ENCODE measurements at places on chromosomes 13 and 19.

GRCh38 chr13:33099860-33100259 is 83.6 kb downstream of the KL start:
- no peak for DNase-seq

DNA sequence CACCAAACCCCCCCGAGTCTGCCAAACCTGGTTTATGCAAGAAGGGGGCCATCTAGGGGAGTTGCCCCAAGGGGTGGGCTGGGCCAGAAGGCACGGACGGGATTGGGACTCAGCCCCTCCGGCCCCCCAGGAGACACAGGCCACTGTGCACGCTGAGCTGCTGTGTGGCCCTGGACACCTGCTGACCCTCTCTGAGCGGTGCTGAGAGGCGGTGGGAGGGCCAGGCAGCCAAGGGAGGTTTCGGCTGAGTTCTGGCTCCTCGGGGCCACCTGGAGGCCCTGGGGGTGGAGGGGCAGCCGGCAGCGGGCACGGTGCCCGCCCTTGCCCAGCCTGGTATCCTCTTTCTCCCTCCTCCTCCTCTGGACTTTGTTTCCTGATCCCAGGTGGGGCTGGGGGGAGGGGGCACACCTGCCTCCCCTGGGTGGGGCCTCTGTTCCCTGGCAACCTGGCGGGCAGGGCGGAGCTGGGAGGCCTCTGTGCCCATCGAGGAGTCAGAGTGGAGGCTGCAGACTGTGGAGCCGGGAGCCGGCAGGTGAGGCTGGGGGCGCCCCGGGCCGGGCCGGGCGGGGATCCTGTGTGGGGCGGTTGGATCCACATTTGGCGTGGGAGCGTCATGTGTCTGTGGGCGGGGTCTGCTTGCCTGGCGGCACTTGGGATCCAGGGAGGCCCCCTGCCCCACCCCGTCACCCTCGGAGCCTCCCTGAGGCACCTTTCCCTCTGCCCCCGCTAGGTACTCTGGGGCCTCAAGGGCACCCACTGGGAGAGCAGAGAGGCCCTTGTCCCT is at the start of gene MISP:
Gene MISP, plus strand, starts transcription at position 473 of the 784 bp plus-strand sequence. CDS start 5,835 bp downstream, outside the sequence.
- DNase-seq, result no peak

DNA sequence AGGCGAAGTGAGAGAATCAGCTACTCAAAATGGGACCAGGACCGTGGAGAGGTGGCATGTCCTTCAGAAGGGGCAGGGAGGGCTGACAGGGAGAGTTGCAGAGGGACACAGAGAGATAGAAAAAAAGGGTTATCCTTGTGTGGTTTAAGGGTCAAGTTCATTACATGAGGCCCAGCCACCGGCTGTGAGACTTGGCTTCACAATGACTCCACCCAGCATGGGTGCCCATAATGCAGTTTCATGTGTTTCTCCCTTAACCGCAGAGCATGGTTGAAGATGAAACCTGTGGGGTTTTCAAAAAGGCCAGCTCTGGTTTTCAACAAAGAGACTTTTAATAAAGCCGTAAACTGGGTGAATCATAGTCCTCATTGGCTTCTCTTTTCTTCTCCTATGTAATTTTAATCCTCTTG is 164.6 kb downstream of the KLF5 start:
- no peak for DNase-seq

DNA sequence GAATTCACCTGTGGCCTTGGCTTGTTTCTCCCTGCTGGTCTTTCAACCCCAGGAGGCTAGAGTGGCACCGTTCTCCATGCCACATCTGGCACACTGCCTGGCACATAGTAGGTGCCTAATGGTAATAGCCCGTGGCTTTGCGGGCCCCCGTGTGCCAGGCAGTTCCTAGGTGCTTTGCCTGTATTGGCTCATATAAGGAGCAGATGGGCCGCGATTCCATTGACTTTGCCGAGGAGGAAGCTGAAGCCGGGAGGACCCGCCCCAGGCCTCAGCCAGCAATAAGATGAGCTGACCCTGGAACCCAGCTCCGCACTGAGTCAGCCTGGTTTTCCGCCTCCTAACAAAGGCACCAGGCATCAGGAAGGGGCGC is 807 bp downstream of the PGLYRP1 start:
- no peak for DNase-seq
